GM13977 (cell line): ENCODE measurements at places on chromosomes 6 and 20.
A peak's percentile ranks its signal among the peaks of the same experiment; 100 is the strongest.

GRCh38 chr20:57672164-57672563, 37.7 kb downstream of the PMEPA1 start:
- no peak for DNase-seq

GRCh38 chr6:149242883-149243282, 74.6 kb upstream of the TAB2 start:
- DNase-seq = no peak

- DNase-seq = no peak
Measured at GRCh38 chr20:49833483-49833882, 20.9 kb downstream of the SLC9A8 start.

DNA sequence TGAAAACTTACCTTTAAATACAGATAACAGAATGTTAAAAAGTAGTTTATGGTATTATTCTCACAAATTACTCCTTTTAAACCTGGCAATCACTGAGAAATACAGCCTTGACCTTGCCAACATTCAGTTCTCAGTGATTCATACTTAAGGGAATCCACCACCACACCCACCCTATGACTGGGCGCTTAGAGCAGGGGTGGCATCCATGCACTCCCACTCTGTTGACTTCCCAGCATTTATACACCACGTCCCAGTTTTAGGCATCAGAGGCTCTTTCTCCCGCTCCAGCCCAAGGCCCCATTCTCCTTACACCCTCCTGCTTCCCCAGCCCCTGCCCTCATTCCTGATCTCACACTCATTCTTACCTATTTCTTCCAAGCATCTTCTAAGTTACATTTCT, 16.3 kb downstream of the TRAF3IP2 start:
- no peak for DNase-seq

- DNase-seq = no peak
Measured at GRCh38 chr6:39057251-39058155, 8.9 kb downstream of the GLP1R start.

- DNase-seq = peak; percentile 23
Measured at GRCh38 chr6:41191569-41191968, 9.4 kb downstream of the TREML2 start.
